ENCODE measurements at places on chromosomes 5 and 9.
A peak's percentile ranks its signal among the peaks of the same experiment; 100 is the strongest.

- no peak for DNase-seq
Measured at GRCh38 chr5:74145951-74146350, 494.6 kb downstream of the ENC1 start.

DNA sequence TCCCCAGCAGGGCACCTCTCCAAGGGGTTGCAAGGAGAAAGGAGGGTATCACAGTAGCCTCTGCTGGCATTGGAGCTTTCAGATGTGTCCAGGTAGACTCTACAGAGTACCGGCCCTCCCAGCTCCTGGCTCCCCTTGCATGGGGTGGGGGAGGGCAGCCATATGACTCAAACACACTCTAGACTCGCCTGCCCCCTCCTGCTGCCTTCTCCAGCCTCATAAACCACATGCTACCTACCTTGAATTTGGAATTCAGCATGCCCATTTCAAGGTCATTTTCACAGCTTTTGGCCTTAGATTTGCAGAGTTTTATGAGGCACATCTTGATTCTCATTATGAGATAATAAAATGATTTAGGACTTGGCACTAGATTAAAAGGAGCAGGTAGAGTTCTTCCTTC is 32.8 kb upstream of the SMIM32 start:
- no peak for DNase-seq

DNA sequence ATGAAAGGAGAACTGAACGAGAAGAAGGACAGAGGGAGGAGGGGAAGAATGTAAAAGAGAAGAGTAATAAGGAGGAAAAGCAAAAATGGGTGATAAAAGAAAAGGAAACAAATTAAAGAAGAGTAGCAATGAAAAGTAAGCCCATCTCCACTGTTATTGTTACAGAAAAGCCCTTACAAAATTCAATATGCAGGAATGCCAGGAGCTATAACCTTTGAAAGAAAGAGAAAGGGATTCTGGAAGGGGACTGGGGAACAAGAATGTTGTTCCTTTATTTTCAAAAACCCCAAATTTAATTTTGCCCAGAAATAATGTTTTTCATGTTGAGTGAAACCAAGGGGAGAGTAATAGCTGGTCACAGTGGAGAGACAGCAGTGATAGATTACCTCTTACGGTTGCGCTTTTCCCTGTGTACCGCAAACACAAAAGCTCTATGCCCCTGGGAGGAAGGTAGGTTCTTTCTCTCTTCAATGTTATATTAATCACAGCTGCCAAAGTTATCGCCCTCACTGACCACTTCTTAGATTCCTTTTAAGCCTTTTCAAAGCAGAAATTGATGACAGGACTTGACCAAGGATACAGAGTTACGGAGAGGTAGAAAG is 86.7 kb downstream of the BRINP1 start:
- DNase-seq = no peak

DNA sequence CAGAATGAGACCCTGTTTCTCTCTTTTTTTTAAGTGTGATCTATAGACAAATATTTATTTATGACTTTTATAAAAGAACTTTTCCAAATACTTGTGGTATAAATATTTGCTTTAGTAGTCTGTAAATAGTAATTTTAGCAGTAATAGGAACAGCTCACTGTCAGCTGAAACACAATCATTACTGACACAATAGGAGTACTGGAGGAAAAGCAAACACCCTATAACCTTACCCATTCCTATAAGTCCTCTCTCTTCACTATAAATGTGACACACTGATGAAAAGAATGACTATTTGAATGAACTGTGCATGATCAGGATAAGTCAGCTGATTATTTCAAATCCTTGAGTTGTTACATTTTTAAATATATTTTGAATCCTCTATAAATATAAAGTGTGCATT is 72.4 kb downstream of the CDH12 start:
- no peak for DNase-seq

- no peak for DNase-seq
Measured at GRCh38 chr5:169567079-169567478, 16.5 kb upstream of the SPDL1 start.

DNA sequence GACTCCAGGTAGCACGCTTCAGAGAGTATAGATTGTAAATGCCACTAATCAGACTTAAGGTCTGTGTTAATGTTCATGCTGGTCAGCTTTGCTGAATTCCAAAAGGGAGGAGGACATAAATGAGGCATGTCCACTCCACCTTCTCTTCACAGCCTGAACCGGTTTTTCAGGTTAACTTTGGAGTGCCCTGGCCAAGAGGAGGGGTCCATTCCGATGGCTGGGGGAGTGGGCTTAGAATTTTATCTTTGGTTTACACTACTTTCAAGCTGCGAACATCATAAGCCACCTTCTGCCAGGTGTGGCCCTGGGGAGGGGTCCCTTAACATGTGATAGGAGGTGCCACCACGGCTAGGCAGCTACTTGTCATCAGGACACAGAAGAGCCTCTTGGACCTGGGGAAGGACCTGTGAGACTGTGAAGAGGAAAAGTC is 24.2 kb downstream of the ABO start:
- no peak for DNase-seq

DNA sequence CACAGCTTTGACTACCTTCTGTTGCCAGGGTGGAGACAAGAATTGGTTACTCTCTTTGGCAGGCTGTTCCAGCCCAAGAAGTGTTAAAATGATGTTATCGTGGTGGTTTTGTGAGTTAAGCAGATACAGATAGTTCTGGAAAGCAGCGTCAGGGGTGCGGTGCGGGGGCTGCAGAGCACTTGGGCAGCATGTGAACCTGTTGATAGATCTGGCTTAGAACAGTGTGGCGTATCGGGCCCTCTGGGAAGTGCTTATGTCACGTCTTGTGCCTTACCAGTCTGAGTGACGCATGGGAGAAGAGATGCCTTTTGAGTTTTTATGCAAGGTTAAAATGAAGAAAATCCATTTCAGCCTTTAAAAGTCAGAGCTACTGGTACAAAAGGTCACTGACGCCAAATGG is 152.5 kb downstream of the PRKACG start:
- DNase-seq = no peak

DNA sequence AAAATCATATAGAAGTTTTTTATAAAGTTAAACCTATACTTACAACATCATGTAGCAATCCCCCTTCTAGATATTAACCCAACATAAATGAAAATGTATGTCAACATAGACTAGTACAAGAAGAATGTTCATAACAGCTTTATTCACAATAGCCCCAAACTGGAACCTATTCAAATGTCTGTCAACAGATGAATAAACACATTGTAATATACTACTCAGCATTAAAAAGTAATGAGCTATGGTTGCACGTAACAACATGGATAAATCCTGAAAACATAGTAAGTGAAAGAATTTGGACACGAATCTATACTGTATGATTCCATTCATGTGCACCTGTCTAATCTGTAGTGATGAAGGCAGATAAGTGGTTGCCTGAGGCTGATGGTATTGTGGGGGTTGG is 73.9 kb downstream of the CSNK1G3 start:
- no peak for DNase-seq

DNA sequence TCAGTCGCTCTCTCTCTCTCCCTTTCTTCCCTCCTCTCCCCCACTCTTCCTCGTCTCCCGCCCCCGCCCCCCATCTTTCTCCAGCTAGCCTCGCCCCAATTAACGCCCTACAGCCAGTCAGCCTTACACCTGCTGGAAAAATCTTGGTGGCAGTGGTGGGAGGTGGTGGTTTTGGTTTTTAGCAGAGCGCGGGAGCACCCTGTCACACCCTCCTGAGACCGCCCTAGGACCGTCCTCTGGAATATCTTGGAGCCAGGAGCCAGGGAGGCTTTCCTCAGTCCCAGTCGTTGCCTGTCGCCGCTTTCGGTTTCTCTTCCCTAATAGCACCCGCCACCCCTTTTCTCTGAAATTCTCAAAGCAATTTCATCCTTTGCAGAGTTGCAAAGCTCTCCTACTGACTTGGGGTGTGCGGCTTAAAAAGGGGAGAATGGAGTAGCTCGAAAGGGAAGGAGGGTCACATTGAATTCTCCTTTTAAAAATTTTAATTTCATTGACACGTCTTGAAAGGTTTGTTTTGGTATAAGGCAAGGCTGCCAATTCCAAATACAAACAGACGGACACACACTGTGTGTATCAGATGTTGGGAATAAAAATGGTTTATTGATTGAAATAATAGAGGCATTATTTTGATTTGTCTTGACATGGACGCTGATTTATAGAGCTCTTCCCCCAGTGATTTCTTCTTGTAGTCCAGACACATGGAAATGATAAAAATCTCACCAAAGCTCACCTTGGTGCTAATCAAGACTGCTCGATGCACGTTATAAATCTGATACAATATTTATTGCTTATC is 301.3 kb downstream of the PARP8 start:
- peak; percentile 70 for DNase-seq

- no peak for DNase-seq
Measured at GRCh38 chr9:129562917-129563316, 58.0 kb downstream of the C9orf50 start.

GRCh38 chr5:37448941-37449340 is 69.8 kb downstream of the WDR70 start:
- DNase-seq = no peak

DNA sequence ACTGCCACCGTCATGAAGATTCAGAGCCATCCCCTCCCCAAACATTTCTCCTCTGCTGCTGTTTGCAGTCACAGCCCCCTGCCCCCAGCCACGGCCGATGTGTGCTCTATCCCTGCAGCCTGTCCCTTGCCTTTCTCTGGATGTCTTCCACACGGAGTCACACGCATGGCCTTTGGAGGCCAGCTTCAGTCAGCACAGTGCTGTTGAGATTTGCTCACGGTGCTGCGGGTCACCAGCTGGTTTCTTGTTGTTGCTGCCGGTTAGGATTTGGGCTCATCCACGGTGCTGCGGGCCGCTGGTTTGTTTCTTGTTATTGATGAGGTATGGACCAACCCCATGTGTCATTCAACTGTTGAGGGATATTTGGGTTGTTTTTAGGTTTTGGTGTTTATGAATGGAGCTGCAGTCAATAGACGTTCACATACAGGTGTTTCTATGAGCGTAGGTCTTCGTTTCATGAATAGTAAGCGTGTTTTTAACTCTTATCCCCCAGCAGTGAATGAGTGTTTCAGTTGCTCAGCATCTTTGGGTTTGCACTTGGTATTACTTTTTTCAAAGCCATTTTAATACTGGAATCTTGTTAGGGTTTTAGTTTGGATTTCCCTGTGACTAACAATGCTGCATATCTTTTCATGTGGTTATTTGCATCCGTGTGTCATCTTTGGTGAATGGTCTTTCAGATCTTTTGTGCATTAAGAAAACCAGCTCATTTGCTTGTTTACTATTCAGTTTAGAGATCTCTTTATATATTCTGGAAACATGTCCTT is 57.6 kb downstream of the AHRR start:
- no peak for DNase-seq

GRCh38 chr5:148708854-148709253 is 54.5 kb upstream of the HTR4 start:
- DNase-seq = no peak

DNA sequence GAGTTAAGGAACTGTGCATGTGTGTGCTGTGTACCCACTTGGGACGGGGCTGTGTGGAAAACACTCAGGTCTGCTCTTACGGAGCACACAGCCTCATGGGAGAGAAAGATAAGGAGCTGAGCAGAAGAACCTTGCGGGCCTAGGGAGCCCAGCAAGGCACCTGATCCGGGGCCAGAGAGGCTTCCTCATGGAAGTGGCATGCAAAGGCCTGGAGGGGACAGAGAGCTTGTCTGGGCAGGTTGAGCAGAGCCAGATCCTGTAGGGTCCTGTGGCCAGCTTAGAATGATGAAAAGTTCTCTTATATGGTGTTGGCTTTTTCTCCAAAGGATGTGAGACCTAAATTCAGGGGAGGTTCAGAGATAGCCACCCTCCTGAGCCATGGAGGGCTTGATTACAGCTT is 45.2 kb downstream of the NEK6 start:
- DNase-seq = no peak

GRCh38 chr9:131056781-131057506 is 39.4 kb upstream of the AIF1L start:
- DNase-seq = no peak

DNA sequence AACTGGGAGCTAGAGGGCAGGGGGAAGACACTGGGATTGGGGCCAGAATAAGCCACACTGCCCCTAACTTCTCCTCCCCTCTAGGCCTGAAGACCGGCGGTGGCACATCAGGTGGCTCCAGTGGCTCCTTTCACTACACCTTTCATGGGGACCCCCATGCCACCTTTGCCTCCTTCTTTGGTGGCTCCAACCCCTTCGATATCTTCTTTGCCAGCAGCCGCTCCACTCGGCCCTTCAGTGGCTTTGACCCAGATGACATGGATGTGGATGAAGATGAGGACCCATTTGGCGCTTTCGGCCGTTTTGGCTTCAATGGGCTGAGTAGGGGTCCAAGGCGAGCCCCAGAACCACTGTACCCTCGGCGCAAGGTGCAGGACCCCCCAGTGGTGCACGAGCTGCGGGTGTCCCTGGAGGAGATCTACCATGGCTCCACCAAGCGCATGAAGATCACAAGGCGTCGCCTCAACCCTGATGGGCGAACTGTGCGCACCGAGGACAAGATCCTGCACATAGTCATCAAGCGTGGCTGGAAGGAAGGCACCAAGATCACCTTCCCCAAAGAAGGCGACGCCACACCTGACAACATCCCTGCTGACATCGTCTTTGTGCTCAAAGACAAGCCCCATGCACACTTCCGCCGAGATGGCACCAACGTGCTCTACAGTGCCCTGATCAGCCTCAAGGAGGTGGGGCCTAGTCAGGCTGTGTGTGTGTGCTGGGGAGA is 6.8 kb downstream of the DNAJB5 start:
- DNase-seq = no peak

GRCh38 chr9:68640421-68641089 is 64.5 kb upstream of the PIP5K1B start:
- no peak for DNase-seq

GRCh38 chr5:141465351-141465750 is 10.4 kb upstream of the PCDHGC3 start:
- no peak for DNase-seq

All from brain (organoid and tissue), 16 donors.